ENCODE measurements at places on chromosomes 5 and 9. TPM values are rescaled to one million over a fixed set of nuclear protein-coding genes. Genes with fewer than 3 reads are reported as not detected.

The PLAC8L1 gene
- not detected for total RNA-seq

The SLCO6A1 gene
- not detected for total RNA-seq

The SIT1 gene
- not detected for total RNA-seq

The BTNL3 gene
- not detected for total RNA-seq

The LIFR gene
- total RNA-seq = 13.6 TPM

The MOB3B gene
- total RNA-seq = 0.12 TPM

The PCDHB11 gene
- under 0.01 TPM for total RNA-seq

The TNPO1 gene
- total RNA-seq = 457 TPM

The IARS1 gene
- total RNA-seq = 469 TPM

The NME5 gene
- 1.7 TPM for total RNA-seq

The F12 gene
- total RNA-seq = 0.50 TPM

The ABLIM3 gene
- 19.6 TPM for total RNA-seq

The PDE6A gene
- not detected for total RNA-seq

The SLC36A2 gene
- total RNA-seq = not detected

The SLC25A2 gene
- 0.50 TPM for total RNA-seq

The GRXCR2 gene
- not detected for total RNA-seq

The ARID3C gene
- 0.22 TPM for total RNA-seq

The GLDC gene
- total RNA-seq = 1.4 TPM

The KIF4B gene
- under 0.01 TPM for total RNA-seq

The NIM1K gene
- total RNA-seq = 1.2 TPM

The PCDHGA11 gene
- 11.7 TPM for total RNA-seq

The PFDN1 gene
- total RNA-seq = 44.2 TPM

The CDKN2B-AS1 gene
- total RNA-seq = 4.1 TPM

The FBP2 gene
- not detected for total RNA-seq

The PCDHA2 gene
- under 0.01 TPM for total RNA-seq

The SLC34A1 gene
- total RNA-seq = not detected

The OLFML2A gene
- total RNA-seq = 39.5 TPM

The PDCD1LG2 gene
- total RNA-seq = 10.1 TPM

The INSYN2B gene
- total RNA-seq = 11.2 TPM

The FOXD4L5 gene
- not detected for total RNA-seq

The RNF145 gene
- 50.1 TPM for total RNA-seq

The PCDHB4 gene
- total RNA-seq = 0.12 TPM

The DOCK2 gene
- 3.0 TPM for total RNA-seq

The CCIN gene
- total RNA-seq = 8.5 TPM

The DDX46 gene
- total RNA-seq = 20.1 TPM

The PTPA gene
- total RNA-seq = 129 TPM

The SOX30 gene
- total RNA-seq = not detected

The POU5F2 gene
- total RNA-seq = 1.4 TPM

The F2RL2 gene
- total RNA-seq = 3.7 TPM

The CTXN3 gene
- total RNA-seq = not detected
